NCI-H1105 treated with DMSO at 0.1 percent for 48 hours (cell line): ENCODE measurements at places on chromosomes 1 and 21.

DNA sequence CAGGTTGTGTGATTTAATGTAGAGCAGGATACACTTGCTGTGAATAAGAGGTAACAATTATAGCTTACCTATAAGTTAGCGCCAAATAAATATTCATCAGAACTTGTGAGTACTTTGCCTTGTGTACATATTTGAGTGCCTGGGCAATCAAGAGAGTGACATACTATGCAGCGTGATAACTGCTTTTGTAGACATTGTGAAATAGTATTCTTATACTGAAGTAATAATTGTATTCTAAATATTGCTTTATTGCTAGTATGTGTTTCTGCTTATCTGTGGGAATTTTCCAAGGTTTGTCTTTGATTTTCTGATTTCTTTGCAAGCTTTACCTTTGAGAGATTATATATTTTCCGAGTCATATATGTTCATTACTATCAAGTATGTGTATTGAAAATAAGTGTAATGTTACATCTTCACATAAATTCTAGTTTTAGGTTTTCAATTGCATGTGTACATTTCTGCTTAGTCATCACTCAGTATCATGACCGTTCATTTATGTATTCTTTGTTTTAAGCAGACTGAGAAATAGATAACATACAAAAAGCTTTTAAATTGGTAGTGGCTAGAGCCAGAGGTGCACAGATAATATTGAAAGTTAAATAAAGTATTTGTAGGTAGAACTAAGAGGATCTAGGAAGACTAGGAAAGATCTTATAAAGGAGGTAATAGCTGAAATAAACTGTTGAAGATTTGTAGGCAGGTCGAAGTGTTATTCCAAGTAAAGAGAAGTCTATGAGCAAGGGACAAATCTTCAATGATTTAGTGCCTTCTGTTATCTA is 19.5 kb downstream of the USP25 start:
- DNase-seq = no peak

DNA sequence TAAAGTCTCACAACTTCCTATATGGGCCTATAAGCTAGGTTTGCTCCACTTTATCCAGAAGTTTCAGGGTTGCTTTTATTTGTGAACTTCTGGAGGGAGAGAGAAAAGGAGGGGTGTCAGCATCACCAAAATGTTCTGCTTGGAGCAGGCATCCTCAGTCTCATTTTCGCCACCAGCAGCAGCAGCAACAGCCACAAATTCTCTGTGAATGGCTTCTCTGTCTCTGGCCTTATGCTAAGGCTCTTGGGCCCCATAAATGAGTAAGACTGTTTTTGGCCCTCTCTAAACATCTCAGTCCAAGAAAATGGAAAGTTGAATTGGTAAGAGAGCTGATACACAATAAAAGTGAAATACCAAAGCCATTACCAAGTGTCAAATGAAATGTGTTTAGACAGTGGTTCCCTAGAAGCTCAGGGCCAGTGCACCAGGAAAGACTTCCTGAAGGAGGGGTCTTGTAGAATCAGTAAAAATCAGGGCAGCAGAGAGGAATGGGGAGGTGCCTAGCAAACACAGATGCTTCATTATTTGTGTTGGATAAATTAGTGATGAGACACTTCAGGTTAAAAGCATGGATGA is 53.0 kb upstream of the SPATA6 start:
- DNase-seq = no peak

DNA sequence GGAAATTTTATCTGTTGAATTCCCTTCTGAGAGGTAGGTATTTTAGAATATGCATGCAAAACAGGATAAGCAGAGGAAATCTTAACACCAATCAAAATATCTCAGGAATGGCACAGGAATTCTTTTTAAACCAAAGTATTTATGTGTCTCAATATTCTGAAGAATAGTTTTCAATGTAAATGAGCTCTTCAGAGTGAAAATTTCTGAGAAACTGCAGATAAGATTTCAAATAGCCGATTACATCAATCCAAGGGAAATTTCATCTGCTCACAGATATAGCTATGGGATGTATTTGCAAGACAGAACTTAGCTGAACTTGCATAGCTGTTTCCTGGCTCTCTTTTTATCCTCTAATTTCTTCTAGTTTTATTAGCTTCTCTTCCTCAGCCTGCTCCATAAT is 209.5 kb downstream of the GRIK1 start:
- no peak for DNase-seq

DNA sequence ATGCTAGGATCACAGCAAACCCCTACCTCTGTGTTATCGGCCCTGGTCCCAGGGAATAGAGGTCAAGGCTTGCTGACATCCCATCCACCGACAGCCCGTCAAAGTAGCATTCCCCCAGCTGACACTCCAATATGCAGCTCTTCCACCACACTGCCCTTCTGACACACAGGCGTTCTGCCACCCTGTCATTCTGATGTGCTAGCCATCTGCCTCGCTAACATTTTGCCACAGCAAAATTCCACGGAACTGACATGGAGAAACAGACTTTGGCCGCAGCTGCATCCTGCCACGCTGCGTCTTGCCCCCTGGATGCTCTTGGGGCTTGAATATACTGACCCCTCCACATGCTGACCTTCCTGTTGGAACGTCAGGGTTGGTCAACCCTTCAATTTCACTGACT is 163.2 kb upstream of the CSF3R start:
- DNase-seq = no peak

GRCh38 chr1:82946096-82946605 is 1052.8 kb downstream of the TTLL7 start:
- no peak for DNase-seq

DNA sequence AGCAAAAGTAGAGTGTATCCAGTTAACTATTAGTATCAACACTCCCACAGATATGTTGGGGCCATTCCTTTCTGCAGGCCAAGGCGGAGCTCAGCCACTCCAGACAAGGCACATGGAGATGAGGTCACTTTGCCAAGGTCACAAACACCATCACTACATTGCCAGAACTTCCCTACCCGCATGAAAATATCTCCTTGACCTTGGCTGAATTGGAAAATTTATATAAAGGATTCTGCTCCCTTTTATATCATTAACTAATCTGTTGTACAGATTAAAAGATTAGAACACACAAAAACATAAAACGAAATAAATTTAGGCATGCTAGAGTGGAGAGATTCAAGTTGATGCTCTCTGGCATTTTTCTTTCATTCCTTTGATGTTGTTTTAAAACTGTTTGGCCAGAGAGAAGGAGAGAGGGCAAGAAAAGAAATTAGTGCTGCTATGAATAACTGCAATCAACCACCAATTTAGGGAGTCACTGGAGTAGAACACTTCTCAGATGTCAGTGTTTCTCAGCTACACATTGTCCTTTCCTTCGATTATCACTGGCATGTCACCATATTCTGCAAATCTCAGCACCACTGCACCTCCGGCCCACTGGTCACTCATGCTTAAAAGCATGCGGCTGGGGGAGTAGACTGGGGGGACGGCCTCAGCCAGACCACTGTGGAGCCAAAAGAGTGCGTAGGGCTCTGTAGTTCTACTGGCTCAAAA is 78.7 kb upstream of the ATP1B1 start:
- DNase-seq = no peak

DNA sequence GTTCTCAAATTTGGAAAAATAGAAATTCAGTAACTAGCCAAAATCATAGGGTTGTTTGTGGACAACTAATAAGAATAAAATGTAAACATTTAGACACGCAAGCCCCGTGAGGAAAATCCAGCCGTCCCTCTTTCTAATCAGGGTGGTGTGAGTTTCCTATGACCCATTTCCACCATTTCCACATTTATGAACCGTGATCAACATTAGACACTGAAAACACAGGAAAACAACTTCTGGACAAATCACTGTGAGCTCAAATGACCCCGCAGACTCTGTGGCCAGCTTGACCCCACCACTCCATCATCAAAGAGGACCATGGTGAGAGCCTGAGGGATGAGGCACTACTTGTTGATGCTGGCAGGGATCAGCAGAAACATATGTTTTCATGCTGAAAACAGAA is 101.0 kb downstream of the SIM2 start:
- no peak for DNase-seq

DNA sequence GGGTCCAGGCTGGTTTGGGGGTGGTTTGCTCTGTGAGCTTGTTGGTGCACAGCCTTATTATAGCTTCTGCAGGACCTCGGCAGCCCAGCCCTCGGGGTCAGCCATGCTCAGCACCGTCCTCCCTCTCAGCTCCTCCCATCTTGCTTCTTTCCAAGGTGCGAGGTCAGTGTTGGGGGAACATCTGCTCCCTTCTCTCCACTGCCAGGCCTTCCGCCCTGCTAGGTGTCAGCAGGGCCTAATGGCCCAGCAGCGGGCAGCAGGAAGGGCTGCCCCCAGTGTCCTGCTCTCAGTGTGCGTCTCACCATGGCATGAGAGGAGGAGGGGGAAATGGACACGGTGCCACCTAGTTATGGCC is 36.5 kb upstream of the LRRC3 start:
- DNase-seq = no peak

DNA sequence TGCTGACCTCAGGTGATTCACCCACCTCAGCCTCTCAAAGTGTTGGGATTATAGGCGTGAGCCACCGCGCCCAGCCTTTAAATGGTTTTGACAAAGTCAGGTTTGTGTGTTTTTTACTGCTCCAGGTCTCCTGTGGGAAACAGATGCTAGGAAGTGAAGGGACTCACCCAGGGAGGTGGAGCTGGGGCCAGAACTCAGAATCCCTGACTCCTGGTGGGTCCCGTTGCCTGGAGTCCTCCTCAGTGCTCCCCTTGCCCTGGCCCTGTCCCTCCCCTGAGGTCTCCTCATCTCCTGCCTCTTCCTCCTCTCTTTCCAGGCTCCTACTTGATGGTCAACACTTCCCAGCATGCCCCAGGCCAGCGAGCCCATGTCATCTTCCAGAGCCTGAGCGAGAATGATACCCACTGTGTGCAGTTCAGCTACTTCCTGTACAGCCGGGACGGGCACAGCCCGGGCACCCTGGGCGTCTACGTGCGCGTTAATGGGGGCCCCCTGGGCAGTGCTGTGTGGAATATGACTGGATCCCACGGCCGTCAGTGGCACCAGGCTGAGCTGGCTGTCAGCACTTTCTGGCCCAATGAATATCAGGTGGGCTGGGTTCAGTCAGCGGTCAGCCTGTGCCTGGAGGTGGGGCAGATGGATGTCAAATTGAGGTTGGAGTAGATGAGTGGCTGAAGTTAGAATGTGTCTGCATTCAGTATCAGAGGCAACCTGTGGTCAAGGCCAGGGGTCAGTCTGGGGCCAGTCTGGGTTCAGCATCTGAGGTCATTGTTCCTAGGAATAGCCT is 22.1 kb downstream of the PTPRU start:
- no peak for DNase-seq

- DNase-seq = peak; percentile 2
Measured at GRCh38 chr1:34380526-34381124, 203.9 kb downstream of the C1orf94 start.
